ENCODE measurements at places on chromosomes 5 and 9. TPM values are rescaled to one million over a fixed set of nuclear protein-coding genes. Genes with fewer than 3 reads are reported as not detected.
A peak's percentile ranks its signal among the peaks of the same experiment; 100 is the strongest.

The CCDC192 gene
- polyA plus RNA-seq, result not detected

The ADGRD2 gene
- not detected for polyA plus RNA-seq

DNA sequence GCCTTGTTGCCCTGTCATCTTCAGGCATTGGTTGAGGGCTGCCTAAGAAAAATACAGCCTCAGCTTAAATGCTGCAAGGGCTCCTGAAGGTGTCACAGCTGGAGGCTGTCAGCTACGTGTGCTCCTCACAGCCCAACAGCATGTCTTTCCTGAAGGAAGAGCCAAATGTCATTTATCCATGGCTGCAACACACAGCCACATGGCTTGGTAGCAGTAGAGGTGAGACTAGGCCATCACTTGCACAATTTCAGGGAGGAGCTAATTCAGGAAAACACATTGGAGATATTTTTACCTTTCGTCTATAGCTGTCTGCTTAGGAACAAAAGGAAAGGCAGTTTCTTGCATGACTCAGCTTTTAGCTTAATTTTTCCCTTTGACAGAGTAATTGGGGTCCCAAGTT lies 260.7 kb downstream of the SYK start:
- no peak for DNase-seq

- DNase-seq, result peak; percentile 57
These were observed 47.1 kb upstream of the CTSL start for GRCh38 chr9:87678650-87679355.

- DNase-seq, result peak; percentile 73
These were observed 173.9 kb downstream of the AOPEP start for GRCh38 chr9:94900222-94901018.
